ENCODE measurements at places on chromosomes 16 and 17.

DNA sequence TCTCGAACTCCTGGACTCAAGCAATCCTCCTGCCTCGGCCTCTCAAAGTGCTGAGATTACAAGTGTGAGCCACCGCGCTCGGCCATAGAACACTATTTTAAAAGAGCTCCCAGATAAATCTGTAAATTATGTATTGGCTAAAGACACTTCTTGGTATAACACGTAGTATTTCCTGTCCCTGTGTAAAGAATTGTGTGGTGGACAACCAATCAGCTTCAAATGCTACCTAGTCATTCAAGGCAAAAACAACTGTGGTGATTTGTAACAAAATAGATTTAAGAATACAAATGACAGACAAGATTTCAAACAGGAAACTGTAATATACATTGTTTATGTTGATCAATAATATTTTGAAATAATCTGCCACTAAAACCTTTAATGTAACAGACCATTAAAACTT is 14.6 kb downstream of the CRLF3 start:
- DNase-seq: no peak

- DNase-seq: no peak
Observed at GRCh38 chr16:15041271-15042004, 14.4 kb downstream of the NTAN1 start.

DNA sequence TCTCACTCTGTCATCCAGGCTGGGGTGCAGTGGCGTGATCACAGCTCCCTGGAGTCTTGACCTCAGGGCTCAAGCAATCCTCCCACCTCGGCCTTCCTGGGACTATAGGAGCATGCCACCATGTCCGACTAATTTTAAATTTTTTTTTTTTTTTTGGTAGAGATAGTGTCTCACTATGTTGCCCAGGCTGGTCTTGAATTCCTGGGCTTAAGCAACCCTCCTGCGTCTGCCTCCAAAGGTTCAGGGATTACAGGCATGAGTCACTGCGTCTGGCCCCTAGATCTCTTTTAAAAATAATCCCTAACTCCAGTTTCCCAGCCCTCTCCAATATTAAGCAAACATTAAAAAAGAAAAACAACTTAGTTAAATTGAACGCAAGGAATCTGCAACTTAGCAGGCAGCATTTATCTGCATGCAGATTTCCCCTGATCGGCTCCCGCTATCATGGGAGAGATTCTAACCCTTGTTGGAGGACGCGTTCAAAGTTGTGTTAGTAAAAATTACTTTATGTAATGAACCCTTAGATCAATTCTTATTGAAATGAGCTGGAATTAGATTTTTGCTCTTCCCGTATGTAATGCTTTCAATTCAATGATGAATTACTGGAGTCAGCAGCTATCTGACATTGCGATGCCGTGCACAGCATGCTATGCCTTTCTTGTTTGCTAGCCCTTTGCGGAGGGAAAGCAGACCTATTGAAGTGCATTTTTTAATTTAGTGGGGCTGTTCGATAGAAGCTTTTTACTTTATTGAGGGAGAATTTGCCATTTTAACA is 171.7 kb downstream of the HAPSTR1 start:
- DNase-seq: no peak

GRCh38 chr16:12239226-12239625 is 262.7 kb downstream of the SNX29 start:
- DNase-seq: no peak

- DNase-seq: no peak
Observed at GRCh38 chr16:54540525-54541180, 254.1 kb upstream of the IRX3 start.

GRCh38 chr16:88807626-88808453 is 3.9 kb downstream of the APRT start:
- no peak for DNase-seq

DNA sequence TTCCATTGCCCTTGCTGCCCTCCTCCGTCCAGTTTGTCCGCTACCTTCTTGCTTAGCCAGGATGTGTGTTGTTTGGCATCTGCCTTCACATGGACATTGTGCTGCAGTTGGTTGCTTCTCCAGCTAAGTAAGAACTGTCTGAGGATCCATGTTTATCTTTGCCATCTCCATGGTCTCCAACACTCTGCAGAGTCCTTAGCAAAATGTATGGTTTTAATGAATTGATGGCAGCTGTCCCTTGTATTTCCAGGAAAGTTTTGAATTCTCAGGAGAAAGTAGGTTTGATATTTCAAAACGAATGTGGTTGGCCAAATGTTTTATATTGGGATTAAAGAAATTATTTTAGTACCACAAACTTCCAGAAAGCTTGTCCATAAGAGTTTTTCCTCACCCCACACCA is 160.9 kb downstream of the SPECC1 start:
- no peak for DNase-seq

GRCh38 chr17:28646039-28646754 is 1.2 kb upstream of the BLTP2 start:
- DNase-seq: no peak

DNA sequence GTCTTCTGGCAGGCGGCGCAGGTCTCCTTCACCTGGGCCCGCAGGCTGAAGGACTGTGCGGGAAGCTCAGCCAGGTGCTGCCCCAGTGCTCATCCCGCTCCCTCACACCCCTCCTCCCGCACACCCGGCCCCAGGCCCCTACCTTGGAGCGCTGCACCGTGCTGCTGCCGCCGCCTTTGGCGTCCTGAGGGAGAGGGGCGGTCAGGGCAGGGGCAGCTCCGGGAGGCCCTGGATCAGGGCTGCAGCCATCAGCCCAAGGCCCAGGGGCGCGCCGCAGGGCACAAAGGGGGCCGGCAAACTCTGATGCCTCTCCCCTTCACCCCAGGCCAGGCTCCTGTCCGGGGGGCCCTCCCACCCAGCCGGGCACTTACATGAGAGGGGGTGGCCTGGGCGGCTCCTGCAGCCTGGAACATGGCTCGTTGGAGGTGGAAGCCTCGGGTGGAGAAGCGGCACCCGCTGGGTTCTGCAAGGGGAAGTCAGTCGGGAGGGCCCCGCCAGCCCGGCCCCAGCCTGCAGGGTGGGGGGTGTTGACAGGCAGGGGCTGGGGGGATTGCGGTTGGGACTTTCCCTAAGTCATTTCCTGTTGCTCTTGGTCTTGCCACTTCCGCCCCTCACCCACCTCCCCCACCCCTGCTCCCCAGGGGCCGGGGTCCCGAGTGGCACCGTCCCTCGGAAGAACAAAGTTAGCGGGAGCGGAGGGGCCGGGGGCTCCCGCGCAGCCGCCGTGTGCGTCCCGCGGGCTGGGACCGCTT is 863 bp downstream of the LIMD2 start:
- DNase-seq: peak; percentile 80

GRCh38 chr17:57920916-57921703 is 34.1 kb downstream of the CUEDC1 start:
- DNase-seq: no peak

DNA sequence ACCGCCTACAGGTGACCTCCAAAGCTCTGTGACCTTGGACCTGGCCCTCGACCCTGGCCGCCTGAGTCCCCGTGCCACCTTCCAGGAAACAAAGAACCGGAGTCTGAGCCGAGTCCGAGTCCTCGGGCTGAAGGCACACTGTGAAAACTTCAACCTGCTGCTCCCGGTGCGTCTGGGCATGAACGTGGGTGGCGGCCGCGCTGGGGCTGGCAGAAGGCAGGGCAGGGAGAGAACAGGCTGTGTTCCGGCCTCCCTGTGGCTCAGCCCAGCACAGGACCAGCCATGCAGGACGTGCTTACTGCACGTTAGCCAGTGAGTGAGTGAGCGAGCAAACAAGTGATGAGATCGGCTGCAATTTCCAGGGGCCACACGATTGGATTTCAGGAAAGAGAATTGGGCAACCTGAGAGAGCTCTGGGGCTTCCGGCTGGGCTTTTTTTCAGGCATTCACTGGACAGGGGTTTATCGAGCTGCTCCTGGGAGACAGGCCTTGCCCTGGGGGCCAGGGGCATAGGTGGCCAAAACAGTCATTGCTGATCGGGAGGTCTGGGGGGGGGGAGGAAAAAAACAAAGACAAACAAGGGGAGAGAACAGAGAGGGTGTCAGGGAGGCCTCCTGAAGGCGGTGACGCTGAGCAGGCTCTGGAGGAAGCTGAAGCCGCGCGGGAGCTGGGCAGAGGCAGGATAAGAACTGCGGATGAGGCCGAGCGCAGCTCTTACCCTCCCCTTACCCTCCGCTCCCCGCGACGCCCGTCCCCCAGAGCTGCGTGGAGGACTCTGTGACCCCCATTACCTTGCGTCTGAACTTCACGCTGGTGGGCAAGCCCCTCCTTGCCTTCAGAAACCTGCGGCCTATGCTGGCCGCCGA is 16.9 kb downstream of the ITGAX start:
- DNase-seq: no peak

GRCh38 chr17:50447870-50448595 is 20.6 kb downstream of the CHAD start:
- no peak for DNase-seq

DNA sequence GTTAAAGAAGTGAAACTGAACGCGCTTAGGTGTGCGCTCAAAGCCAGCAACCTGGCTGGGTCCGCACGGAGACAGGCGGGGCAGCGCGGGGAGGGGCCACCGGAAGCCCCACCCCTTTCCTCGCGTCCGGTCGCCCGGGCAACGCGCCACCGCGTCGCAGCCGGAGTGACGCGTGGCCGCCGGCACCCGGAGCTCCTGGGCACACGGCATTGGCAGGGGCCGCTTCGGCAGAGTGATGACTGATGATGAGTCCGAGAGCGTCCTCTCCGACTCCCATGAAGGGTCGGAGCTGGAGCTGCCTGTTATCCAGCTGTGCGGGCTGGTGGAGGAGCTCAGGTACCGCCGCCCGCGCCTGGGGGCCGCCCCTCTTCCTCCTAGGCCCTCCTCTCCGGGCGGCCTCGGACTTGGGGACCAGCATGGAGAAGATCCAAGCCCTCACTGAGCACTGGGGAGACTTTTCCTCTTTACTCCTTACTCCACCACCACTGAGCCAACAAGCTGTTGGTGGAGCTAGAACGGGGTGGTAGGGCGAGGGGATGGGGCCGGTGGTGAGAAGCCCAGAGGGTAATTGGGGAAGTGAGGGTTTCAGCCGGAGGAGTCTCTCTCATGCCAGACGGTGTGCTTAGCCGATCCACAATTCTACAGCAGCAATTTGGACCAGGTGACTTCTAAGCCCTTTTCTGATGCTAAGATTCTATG is 44.9 kb downstream of the PRSS54 start:
- DNase-seq: peak; percentile 72

GRCh38 chr17:16005636-16006035 is 6.0 kb downstream of the TTC19 start:
- DNase-seq: no peak

DNA sequence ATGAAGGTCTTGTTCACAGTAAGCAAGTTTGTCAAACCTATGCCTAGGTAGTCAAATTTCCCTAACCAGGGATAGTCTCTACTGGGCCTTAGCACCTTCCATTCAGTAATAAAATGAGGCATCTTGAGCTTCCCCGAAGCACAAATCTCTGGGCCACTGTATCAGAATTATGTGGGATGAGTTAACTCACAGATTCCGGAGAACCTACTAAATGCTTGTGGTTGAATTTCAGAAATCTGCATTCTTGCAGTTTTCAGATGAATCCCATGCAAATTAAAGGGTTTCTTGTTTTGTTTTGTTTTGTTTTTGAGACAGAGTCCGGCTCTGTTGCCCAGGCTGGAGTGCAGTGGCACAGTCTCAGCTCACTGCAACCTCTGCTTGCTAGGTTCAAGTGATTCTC is 478.8 kb upstream of the HSBP1 start:
- DNase-seq: no peak

DNA sequence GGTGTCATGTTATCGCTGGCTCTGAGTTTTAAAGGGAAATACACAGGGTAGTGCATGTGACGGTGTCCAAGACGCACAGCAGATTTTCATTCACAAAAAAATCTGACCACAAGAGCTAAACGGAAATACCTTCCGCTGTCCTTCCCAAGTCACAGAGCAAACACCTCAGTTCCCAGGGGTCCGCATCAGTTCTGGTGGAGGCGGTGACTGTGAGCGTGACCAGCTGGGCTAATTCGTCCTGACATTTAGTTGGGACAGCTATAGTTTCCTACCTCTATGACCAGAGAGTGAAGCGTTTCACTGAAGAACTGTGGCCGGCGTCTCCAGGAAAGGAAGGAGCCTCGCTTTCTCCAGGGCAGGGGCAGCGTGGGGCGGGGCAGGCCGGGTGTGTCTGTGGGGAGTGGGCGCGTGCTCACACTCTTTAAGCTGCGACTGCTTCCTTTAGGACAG is 10.5 kb upstream of the FASN start:
- DNase-seq: no peak

GRCh38 chr16:11675561-11676511 is 7.6 kb downstream of the SNN start:
- DNase-seq: no peak

GRCh38 chr17:78342449-78343186 is 17.3 kb downstream of the SOCS3 start:
- DNase-seq: no peak

- DNase-seq: no peak
Observed at GRCh38 chr16:50441486-50442157, 72.8 kb upstream of the BRD7 start.

DNA sequence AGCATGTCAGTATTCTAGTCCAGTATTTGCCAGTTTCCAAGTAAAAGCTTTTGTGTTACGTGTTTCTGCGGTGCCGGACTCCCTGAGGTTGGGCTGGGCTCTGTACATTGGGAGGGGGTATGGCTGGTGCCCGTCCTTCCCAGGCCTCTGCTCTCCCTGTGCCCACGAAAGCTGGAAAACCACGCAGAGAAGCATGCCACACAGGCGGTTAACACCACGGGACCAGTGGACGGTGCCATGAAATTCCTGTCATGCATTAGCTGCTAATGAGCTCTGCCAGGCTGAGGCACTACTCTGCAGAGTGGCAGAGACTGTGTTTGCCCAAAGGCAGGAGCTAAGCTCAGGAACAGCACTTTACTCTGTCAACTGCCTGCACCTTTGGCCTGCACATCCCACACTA is 8.1 kb downstream of the SMIM5 start:
- DNase-seq: no peak

DNA sequence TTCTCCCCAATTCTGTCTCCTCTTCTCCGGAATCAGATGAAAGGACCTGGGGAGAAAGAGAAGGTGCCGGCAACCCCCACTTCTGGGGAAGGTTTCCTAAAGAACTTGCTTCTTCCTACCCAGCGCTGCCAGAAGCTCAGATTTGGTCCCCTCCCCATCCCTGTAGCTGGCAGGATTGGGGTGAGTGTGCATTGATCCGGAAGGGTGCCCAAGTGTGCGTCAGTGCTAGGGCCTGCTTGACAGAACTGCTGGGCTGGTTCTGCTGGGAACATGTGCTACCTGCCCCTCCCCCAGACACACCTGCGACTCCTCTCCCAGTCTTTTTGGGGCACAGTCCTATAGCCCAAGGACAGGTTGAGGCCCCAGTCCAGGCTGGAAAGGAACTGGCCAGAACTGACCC is 3.3 kb downstream of the ARL4D start:
- DNase-seq: no peak

GRCh38 chr17:45970659-45971058 is 28.4 kb upstream of the STH start:
- DNase-seq: no peak

DNA sequence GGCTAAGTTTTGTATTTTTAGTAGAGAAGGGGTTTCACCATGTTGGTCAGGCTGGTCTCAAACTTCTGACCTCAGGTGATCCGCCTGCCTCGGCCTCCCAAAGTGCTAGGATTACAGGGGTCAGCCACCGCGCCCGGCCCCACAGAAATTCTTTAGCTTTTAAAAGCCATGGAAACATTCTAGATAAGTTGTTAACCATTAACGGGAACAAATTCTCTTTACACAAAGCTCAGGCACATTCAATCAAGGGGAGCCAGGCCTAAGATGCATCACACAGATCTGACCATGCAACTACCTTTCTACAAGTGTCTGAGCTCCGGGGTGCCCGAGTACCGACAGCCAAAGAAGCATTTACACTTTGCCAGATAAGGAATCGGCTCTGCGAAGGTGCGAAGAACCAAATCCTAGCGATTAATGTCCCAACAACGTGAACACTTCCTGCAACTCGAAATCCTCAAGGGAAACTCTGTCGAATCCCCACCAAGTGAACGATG is 1.0 kb downstream of the EMC8 start:
- no peak for DNase-seq
